ENCODE measurements at places on chromosomes 3 and 15.

- DNase-seq = peak; percentile 85
These were observed 29.6 kb downstream of the CPOX start for GRCh38 chr3:98563661-98564281.

GRCh38 chr3:53274938-53275605 lies 19.2 kb upstream of the TKT start:
- DNase-seq = no peak

GRCh38 chr3:120177151-120177550 lies 82.9 kb upstream of the GSK3B start:
- peak; percentile 87 for DNase-seq

- DNase-seq = no peak
These were observed 224.7 kb upstream of the SATB1 start for GRCh38 chr3:18649666-18650363.

DNA sequence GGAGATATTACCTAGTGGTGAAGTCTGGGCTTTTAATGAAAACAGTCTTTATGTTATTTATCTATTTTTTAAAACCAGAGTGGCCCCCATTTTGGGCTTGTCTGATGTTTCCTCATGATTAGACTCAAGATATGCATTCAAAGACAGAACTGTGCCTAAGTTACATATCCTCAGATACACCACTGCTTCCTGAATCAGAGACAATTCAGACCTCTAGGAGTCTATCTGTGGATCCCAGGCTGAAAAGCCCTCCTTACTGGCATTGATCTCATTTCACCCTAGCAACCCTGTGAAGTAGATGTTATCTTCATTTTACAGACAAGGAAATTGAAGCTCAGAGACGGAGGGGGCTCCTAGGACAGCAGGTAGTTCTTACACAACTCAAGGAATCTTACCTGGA lies 16.8 kb upstream of the TGM5 start:
- DNase-seq = no peak

DNA sequence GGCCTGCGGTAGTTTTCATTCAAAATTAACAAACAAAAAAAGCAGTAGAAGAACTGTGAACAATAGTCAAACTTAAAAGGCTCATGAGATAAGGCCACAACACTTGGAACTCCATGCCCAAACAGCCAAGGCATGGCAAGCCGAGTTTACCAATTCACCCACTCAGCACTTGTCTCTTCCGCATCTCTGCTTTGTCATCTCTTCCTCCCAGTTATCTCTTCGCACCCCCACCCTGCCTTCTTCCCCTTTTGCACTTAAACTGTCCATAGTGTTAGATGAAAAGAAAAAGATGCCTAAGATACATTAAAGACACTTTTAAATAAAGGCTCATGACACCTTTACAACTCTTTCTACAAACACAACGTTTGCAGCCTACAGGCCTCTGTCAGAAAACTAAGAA lies 11.1 kb downstream of the TLE3 start:
- no peak for DNase-seq

DNA sequence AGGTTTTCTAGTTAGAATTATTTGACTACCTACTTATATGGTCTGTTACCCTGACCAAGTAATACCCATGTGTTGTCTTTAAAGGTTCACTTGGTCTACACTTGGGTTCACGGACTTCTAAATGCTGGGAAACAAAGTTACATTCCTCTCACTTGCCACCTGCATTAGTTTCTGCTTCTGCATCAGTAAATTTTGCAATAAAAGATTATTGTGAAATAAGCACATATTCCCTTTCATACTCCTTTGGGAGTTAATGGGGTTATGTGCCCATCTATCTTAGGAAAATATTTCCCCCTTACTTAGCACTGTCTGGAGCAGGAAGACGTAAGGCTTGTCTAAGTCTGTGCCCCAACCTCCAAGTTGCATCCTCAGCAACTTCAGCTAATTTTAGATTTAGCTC lies 160.7 kb downstream of the FRMD5 start:
- DNase-seq = peak; percentile 13

GRCh38 chr3:66014651-66015050 lies 24.1 kb downstream of the MAGI1 start:
- no peak for DNase-seq

DNA sequence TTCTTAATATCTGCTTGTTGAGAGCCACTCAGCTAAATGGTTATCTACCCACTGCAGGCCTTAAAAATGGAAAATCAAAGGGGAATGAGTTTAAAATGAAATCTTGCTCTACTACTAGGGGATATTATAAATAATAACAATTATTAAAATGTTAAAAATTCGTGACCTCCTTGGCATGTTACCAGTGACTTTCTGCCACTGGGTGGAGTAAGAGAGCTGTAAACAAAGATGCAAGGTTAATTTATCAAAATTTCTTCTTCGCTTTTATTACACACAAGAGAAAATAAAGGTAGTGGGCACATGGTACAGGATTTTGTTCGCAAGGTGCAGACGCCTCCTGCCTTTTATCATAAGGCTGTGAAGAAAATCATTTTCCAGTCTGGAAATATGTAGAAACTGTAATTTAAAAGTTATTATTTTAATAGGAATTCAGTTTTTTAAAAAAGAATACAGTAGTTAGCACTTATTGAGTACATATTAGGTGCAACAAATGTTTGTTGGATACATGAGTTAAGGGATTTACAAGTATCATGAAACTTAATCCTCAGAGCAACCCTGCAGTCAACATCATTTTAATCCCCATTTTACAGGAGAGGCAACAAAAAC lies 272.6 kb downstream of the SUCLG2 start:
- peak; percentile 44 for DNase-seq

DNA sequence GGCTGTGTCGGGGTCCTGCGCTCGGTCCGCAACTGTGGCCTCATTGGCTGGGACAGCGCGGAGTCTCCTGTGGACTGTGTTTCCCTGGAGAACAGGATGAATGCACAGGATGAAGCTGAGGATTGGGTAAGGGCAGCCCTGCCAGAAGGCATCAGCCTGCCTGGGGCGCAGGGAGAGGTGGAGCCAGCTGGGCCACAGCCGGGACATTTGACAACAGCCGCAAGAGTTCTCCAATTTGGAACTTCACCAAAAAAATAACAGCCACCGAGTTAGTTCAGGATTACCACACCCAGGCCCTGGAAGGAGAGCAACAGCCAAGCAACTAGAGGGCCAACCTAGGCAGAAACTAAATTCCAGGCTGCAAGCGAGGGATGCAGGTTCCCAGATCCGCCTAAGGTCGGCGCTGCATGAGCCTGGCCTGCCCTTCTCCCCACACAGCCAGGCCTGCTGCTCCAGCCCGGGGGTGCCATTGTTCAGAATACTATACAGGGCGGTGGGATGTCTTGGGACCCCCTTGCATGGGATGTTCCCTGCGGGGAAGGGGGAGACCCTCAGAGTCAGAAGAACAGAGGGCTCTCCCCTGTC lies 229.3 kb downstream of the OCA2 start:
- no peak for DNase-seq

GRCh38 chr3:47583320-47584075 lies 4.8 kb upstream of the CSPG5 start:
- DNase-seq = no peak

DNA sequence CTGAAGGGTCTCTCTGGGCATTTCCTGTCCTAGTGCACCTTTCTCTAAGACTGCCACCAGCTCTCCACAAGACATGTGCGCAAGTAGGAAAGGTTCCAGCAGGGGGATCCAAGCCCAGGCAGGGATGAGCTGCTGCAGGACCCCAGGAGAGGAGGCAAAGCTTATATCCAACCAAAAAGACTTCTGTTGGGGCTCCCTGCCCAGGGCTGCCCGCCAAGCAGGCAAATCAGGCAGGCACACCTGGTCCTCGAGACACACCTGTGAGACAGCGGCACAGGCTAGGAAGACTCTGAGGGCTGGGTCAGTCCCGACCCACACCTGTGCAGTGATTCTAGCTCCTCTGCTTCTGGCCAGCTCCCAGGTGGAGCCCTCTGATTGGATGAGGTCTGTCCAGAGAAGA lies 80.6 kb downstream of the MYLK start:
- DNase-seq = no peak

DNA sequence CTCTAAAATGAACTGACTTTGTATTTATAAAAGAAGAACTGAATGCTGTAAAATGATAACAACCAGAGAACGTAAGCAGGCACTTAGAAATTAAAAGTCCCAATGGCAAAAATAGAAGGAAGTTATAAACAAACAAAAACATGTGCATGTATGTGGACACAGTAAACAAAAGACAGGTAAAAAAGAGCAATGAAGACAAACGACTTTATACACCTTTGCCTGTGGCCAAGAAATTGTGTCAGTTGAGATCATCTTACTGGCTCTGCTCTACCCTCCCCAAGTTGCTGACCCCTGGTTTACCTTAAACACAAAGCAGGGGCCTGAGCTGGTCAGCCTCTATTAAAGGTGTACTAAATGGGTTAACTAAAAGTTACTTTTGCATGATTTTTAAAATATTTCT lies 41.7 kb upstream of the GP5 start:
- no peak for DNase-seq

GRCh38 chr15:28942571-28942970 lies 56.8 kb downstream of the APBA2 start:
- DNase-seq = no peak

- DNase-seq = peak; percentile 16
These were observed 60.3 kb downstream of the UBE3A start for GRCh38 chr15:25378501-25378901.

DNA sequence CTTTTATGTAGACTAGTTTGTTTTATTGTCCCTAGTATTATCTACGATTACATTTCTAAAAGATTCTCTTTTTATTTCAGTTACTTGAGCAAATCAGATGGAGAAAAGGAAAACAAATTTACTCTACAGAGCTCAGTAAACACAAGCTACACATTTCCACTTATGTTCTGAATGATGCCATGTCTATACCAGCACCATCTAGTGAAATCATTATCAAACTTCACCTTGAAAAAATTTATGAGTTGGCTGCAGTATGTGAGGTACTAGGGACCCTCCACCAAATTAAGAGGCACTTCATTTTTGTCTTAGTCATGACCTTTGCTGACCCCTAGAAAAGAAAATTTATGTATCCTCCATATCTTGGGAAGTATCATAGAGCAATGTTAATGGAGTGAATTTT lies 827.4 kb downstream of the SI start:
- no peak for DNase-seq

GRCh38 chr3:29440413-29441305 lies 159.8 kb downstream of the RBMS3 start:
- no peak for DNase-seq

DNA sequence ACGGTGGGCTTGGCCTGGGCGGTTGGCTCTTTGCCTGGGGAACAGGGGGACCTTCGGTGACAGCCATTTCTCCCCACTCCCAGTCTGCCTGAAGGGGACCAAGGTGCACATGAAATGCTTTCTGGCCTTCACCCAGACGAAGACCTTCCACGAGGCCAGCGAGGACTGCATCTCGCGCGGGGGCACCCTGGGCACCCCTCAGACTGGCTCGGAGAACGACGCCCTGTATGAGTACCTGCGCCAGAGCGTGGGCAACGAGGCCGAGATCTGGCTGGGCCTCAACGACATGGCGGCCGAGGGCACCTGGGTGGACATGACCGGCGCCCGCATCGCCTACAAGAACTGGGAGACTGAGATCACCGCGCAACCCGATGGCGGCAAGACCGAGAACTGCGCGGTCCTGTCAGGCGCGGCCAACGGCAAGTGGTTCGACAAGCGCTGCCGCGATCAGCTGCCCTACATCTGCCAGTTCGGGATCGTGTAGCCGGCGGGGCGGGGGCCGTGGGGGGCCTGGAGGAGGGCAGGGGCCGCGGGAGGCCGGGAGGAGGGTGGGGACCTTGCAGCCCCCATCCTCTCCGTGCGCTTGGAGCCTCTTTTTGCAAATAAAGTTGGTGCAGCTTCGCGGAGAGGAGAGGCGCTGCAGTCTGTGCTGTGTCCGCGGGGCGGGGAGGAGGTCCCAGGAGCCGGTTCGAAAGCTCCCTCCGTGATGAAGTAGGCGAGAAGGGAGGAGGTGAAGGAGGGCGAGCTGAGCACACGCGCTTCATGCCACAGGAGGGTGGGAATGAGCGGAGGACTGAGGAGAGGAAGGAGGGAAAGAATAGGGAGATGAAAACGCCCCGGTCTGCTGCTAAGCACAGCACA lies 9.6 kb downstream of the CLEC3B start:
- DNase-seq = peak; percentile 39

DNA sequence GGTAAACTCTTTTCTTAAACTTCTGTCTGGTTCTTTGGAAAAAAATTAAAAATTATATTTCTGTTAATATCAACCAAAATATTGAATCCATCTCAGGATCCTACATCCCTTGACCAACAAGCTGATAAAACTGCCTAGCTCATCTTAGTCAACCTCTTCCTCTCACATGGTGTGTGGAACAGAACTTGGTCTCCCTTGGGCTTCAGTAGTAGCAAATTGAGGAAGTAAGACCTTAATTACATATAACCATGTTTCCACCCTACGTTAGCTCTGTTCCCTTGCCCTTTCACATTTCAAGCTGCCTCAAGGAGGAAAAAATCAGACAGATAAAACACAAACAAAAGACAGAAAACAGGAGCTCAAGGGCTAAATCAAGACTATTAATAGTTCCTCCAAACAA lies 116.4 kb downstream of the GREM1 start:
- DNase-seq = no peak

- peak; percentile 25 for DNase-seq
These were observed 5.4 kb upstream of the LMAN1L start for GRCh38 chr15:74807282-74807681.

DNA sequence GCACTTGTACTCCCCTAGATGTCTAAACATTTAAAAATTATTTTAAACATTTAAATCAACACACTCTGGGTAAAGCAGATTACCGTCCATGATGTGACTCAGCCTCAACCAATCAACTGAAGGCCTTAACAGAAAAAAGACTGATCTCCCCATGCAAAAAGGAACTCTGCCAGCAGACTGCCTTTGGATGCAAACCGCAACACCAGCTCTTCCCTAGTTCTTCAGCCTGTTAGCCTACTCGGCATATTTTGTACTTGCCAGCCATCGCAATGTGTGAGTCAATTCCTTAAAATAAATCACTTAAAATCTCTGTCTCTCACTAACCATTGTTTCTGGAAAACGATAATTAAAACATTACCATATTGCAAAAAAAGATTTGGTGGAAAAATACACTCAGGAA lies 375.9 kb downstream of the RSL24D1 start:
- no peak for DNase-seq

- DNase-seq = no peak
These were observed 887.4 kb downstream of the FHIT start for GRCh38 chr3:60363817-60364216.

GRCh38 chr3:141643391-141643790 lies 94.7 kb upstream of the RNF7 start:
- peak; percentile 37 for DNase-seq

DNA sequence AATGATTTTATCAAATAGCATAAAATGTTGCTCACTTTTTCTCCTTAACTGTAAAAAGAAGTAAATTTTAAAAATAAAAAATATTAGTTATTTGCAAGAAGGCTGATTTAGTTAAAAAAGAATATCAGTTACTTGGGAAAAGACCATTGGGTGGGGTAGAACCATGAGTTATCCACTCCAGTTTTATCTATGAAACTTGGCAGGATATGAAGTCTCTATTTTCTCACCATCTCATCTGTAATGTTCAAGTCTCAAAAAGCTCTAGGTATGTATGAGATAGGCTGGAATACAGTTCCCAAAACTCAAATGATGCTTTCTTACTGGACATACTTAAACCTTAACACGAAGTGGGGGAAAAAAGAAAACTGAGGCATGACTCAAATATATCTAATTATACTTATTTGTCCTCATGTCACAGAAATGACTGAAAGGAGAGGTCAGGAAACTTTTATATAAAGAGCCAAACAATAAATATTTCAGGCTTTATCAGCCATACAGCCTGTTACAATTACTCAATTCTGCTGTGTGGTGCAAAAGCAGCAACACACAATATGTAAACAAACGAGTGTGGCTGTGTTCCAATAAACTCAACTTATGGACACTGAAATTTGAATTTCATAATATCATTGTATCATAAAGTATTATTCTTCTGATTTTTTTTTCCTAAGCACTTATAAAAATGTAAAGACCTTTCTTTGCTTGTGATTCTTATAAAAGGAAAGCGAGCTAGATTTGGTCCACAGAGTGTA lies 131.8 kb downstream of the TBL1XR1 start:
- peak; percentile 31 for DNase-seq
